Mesendoderm (in vitro differentiated cells): ENCODE measurements at places on chromosomes 5 and 9.

DNA sequence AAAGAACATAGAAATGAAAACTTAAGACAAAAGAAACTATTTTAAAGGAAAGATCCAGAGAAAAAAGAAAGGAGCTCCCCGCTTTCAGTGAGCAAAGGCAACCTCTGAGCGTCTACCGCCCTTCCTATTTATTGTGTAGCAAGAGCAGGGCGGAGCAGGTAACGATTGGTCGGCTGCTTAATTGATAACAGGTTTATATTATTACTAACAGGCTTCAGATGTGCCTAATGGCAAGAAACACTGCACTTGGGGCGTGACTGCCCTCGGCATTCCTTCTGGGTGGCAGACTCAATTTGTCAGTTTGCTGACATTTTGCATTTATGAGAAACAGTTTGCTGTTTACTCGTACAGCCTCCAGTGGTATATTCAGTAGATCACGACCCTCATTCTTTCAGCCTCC lies 482.7 kb upstream of the C9orf72 start:
- H3K27me3 ChIP-seq: no peaks in the 10 kb centered on the region
- no peak for DNase-seq
- no peak overlapping the region for H3K27ac ChIP-seq
- no peaks in the 10 kb centered on the region for H3K36me3 ChIP-seq

- no peak for DNase-seq
- no peak overlapping the region for H3K27ac ChIP-seq
- no peaks in the 10 kb centered on the region for H3K4me1 ChIP-seq
- no peaks in the 10 kb centered on the region for H3K36me3 ChIP-seq
- no peak overlapping the region for H3K4me3 ChIP-seq
- H3K27me3 ChIP-seq: no peaks in the 10 kb centered on the region
Observed at GRCh38 chr9:75382126-75382525, 293.8 kb downstream of the OSTF1 start.

DNA sequence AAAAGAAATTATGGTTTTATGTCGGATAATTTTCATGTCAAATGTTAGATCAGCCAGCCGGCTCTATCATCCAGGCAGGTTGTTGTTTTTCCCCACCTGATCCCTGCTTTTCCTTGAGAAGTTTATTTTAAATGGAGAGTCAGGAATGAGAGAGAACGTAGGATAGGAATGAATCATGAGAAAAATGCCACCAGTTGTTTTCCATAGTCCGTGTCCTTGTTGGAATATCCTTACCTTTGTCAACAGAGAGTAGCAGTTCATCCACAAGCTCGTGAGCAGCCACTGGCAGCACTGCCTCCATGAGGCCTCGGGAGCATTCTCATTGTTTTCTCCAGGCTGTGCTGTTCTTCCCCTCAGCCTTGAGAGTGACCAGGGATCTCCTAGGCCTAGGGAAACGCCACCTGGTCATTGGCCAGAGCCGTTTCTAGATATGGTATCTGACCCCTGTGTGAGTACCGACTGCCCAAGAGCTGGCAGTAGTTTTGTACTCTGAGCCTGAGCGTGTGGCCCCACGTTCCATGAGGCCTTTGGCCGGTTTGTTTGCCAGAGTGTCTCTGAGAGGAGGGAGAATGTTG lies 293.3 kb downstream of the FANCC start:
- H3K4me1 ChIP-seq: no peaks in the 10 kb centered on the region
- DNase-seq: peak; percentile 69
- no peak overlapping the region for H3K27ac ChIP-seq
- no peak overlapping the region for H3K4me3 ChIP-seq

- H3K27ac ChIP-seq: no peak overlapping the region
- H3K4me1 ChIP-seq: no peaks in the 10 kb centered on the region
- H3K36me3 ChIP-seq: no peaks in the 10 kb centered on the region
- no peaks in the 10 kb centered on the region for H3K27me3 ChIP-seq
- no peak for DNase-seq
Observed at GRCh38 chr5:173884402-173885053, 3.6 kb upstream of the CPEB4 start.

DNA sequence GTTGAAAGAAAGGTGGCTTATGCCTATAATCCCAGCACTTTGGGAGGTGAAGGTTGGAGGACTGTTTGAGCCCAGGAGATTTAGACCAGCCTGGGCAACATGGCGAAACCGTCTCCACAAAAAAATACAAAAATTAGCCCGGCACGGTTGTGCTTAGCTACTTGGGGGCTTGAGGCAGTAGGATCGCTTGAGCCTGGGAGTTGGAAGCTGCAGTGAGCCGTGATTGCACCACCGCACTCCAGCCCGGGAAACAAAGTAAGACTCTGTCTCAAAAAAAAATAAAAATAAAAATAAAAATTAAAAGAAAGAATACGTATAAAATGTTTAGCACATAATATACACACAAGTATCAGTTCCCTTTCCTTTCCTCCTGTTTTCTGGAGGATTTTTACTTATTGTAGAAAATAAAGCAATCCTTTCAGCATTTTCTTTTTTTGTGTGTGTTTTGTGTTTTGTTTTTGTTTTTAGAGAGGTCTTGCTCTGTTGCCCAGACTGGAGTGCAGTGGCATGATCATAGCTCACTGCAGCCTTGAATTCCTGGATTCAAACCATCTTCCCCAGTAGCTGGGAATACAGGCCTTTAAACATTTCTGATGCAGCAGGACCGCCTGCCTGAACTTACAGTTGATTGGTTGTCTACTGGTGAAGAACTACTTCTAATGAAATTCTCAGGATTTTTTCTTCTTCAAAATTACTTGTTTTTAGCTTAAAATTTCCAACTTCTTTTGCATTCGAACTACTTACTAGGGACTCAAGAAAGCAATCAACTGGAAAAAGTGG lies 4.1 kb upstream of the GPR107 start:
- H3K27ac ChIP-seq: no peak overlapping the region
- no peaks in the 10 kb centered on the region for H3K36me3 ChIP-seq
- H3K4me1 ChIP-seq: no peaks in the 10 kb centered on the region
- no peak for DNase-seq

- DNase-seq: no peak
- H3K4me3 ChIP-seq: no peak overlapping the region
- H3K4me1 ChIP-seq: no peaks in the 10 kb centered on the region
- H3K36me3 ChIP-seq: no peaks in the 10 kb centered on the region
- H3K27ac ChIP-seq: no peak overlapping the region
Observed at GRCh38 chr5:91224456-91224855, 158.7 kb downstream of the ARRDC3 start.

DNA sequence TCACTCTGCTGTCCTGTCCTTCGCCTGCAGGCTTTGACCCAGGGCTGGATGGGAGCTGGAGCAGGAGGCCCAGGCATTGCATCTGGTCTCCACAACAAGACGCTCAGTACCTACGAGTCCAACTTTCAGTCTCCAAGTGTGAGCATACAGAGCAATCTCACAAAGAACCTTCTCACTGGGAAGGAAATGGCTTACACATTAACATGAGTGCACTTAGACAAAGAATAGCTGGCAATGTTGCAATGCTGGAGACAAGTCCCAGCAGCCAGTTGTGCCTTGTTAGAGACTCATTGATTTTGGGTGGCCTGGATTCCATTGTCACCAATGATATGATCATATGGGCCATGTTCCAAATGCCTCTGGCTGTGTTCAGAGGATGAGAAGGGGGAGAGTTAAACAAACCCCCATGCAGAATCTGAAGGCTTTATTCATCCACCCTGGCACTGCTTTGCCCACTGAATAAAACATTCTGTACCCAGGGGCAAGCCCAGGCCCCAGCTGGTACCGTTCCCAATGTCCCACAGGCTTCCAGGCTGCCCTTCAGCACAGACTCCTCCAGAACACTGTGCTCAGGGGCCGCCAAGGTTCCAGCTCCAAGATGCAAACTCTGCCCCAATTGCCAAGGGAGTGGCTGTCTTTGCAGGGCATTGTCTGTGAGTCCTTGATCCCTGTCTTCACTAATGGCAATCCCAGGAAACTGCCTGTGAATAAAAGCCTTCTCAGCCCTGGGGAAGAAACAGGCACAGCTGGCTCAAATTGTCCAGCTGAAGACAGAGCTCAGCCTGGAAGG lies 185.5 kb downstream of the HSD17B3 start:
- no peaks in the 10 kb centered on the region for H3K4me1 ChIP-seq
- DNase-seq: no peak
- no peaks in the 10 kb centered on the region for H3K27me3 ChIP-seq
- H3K4me3 ChIP-seq: no peak overlapping the region
- H3K27ac ChIP-seq: no peak overlapping the region

GRCh38 chr5:5398071-5398470 lies 24.4 kb upstream of the ICE1 start:
- H3K36me3 ChIP-seq: no peaks in the 10 kb centered on the region
- DNase-seq: no peak
- H3K4me3 ChIP-seq: no peak overlapping the region
- no peak overlapping the region for H3K27ac ChIP-seq
- no peaks in the 10 kb centered on the region for H3K27me3 ChIP-seq

- no peaks in the 10 kb centered on the region for H3K4me1 ChIP-seq
- H3K27me3 ChIP-seq: no peaks in the 10 kb centered on the region
- H3K27ac ChIP-seq: no peak overlapping the region
- DNase-seq: no peak
- no peak overlapping the region for H3K4me3 ChIP-seq
- H3K36me3 ChIP-seq: peaks cover 20% of the 10 kb centered on the region
Observed at GRCh38 chr9:132267660-132268059, 87.1 kb downstream of the SETX start.

DNA sequence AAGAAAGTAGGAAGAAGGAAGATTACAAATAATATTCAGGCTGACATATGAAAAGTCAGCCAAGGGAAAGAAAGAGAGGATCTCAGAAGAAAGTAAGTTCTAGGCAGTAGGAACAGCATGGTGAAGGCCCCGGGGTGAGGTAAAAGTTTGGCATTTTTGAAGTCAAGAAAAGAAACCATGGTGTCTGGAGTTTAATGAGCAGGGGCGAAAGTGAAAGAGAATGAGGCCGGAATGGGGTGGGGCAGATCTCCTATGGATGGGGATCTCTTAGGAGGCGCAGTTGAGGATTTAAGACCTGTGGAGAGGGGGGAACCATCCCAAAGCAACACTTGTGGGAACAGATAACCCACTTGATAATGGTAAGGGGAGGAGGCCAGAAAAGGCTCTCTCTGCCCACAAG lies 42.3 kb upstream of the SMAD5 start:
- no peak overlapping the region for H3K27ac ChIP-seq
- no peak for DNase-seq
- H3K36me3 ChIP-seq: no peaks in the 10 kb centered on the region
- H3K4me1 ChIP-seq: no peaks in the 10 kb centered on the region
- H3K4me3 ChIP-seq: no peak overlapping the region
- no peaks in the 10 kb centered on the region for H3K27me3 ChIP-seq

GRCh38 chr5:139543423-139543991 lies 17.6 kb upstream of the UBE2D2 start:
- no peak overlapping the region for H3K27ac ChIP-seq
- H3K4me1 ChIP-seq: peaks cover 3% of the 10 kb centered on the region
- no peaks in the 10 kb centered on the region for H3K36me3 ChIP-seq
- H3K27me3 ChIP-seq: no peaks in the 10 kb centered on the region
- H3K4me3 ChIP-seq: no peak overlapping the region

DNA sequence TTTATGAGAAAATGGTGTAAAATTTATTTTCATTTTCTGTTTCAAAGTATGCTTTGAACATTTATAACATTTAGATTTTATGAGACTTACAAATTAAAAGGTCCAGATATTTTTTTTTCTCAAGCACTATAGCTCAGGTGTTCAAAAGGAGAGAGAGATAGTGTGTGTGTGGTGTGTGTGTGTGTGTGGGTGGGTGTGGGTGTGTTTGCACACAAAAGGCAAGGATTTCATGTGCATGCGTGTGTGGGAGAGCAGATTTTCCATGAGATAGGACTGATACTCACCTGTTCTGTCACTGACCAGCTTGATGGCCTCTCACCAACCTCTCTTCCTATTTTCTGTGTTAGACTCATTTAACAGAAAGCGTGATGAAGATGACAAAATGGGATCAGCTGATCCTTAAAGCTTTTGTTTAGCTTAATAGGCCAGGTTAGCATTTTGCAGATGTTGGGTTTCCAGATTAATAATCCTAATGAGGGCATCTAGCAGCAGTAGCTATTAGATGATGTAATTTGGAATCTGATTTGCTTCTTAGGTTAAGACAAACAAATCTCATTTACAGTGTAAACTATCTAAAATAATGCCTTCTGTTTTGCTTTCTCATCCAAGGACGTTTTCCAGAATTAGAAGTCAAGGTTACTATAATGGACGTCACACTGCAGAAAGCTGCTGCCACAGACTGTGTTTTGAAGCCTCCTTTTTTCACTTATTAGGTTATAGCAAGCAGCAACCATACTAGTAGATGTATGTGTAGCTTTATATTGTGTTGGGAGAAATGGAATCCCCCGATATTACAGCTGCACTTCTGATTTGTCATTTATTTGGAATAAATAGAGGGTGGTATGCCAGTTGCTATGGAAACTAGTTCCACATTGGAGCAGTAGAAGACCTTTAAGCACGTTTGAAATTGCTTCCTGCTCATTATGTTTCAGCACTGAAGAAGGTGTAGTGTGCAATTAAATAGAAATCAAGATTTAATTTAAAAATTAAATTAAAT lies 355.6 kb downstream of the TAF11L14 start:
- no peak for DNase-seq
- no peaks in the 10 kb centered on the region for H3K27me3 ChIP-seq
- H3K4me1 ChIP-seq: no peaks in the 10 kb centered on the region
- H3K27ac ChIP-seq: no peak overlapping the region

DNA sequence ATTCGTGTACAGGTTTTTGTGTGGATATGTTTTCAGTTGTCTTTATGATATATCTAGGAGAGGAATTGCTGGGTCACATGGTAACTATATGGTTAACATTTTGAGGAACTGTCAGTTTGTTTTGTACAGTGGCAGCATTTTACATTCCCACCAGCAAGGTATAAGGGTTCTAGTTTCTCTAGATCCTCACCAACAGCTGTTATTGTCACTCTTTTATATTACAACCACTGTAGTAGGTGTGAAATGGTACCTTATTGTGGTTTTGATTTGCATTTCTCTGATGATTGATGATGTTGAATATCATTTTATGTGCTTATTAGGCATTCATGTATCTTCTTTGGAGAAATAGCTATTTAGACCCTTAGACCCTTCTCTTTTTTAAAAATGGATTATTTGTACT lies 82.9 kb downstream of the CCDC171 start:
- H3K4me3 ChIP-seq: no peak overlapping the region
- no peaks in the 10 kb centered on the region for H3K36me3 ChIP-seq
- no peaks in the 10 kb centered on the region for H3K4me1 ChIP-seq
- DNase-seq: no peak
- H3K27ac ChIP-seq: no peak overlapping the region

- no peaks in the 10 kb centered on the region for H3K27me3 ChIP-seq
- no peaks in the 10 kb centered on the region for H3K36me3 ChIP-seq
- no peak overlapping the region for H3K4me3 ChIP-seq
- no peak overlapping the region for H3K27ac ChIP-seq
Observed at GRCh38 chr5:26847041-26847736, 191.2 kb downstream of the CDH9 start.

DNA sequence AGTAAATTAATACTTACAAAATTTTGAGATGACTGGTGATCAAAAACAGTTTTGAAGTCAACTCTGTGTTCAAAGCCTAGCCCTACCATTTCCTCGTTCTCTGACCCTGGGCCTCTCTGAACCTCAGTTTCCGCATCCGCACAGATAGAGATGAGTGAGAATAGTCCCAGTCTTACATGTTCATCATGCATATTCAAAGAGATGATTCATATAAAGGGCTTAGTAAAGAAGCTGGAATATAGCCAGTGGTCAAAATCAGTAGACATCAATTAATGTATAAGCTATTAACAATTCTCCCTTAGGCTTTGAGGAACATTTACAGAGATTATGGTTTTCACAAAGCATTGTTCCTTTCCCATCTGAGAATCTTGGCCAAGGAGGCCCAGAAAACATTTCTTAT lies 250.6 kb downstream of the SPOCK1 start:
- no peaks in the 10 kb centered on the region for H3K27me3 ChIP-seq
- H3K27ac ChIP-seq: no peak overlapping the region
- no peaks in the 10 kb centered on the region for H3K36me3 ChIP-seq
- H3K4me1 ChIP-seq: no peaks in the 10 kb centered on the region
- H3K4me3 ChIP-seq: no peak overlapping the region
